ENCODE measurements at places on chromosomes 11 and 22.

GRCh38 chr11:123505546-123506299, 75.7 kb downstream of the GRAMD1B start:
- peaks cover 11% of the 10 kb centered on the region for H3K4me1 ChIP-seq
- no peaks in the 10 kb centered on the region for H3K36me3 ChIP-seq
- no peaks in the 10 kb centered on the region for H3K27me3 ChIP-seq
- no peak for DNase-seq
- H3K27ac ChIP-seq, result no peak overlapping the region

DNA sequence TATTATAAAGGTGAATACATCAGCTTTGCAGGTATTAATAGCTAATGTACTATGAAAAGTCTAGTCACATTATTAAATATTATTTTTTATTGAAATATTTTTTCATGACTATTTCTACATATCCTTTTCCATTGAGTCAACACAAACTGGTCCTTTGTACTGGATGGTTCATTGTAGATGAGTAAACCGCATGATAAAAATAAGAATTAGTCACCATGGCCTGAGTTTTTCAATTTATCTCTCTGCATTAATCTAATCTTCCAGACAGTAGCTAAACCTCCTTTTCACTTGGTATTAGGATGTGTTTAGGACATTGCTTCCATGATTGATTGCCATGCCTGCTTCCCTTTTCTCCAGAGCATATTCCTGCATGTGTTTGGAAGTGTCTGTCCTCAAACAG, 439.4 kb upstream of the ARHGAP42 start:
- no peak overlapping the region for H3K4me3 ChIP-seq
- no peak overlapping the region for H3K27ac ChIP-seq
- no peaks in the 10 kb centered on the region for H3K27me3 ChIP-seq
- no peaks in the 10 kb centered on the region for H3K36me3 ChIP-seq
- DNase-seq, result no peak

- no peak overlapping the region for H3K4me3 ChIP-seq
- peaks cover 3% of the 10 kb centered on the region for H3K27me3 ChIP-seq
- no peak for DNase-seq
These were observed 17.2 kb downstream of the CBX7 start for GRCh38 chr22:39135092-39135896.

- no peaks in the 10 kb centered on the region for H3K27me3 ChIP-seq
- DNase-seq, result no peak
- no peaks in the 10 kb centered on the region for H3K36me3 ChIP-seq
These were observed 883 bp upstream of the VPREB3 start for GRCh38 chr22:23754980-23755636.

GRCh38 chr11:122733318-122733717, 77.8 kb downstream of the UBASH3B start:
- H3K4me1 ChIP-seq, result peaks cover 14% of the 10 kb centered on the region
- no peak overlapping the region for H3K27ac ChIP-seq
- no peak overlapping the region for H3K4me3 ChIP-seq

GRCh38 chr11:2591805-2592204, 108.0 kb downstream of the KCNQ1OT1 start:
- H3K4me3 ChIP-seq, result no peak overlapping the region
- H3K27ac ChIP-seq, result no peak overlapping the region
- no peak for DNase-seq
- H3K4me1 ChIP-seq, result no peaks in the 10 kb centered on the region
- H3K27me3 ChIP-seq, result no peaks in the 10 kb centered on the region
- no peaks in the 10 kb centered on the region for H3K36me3 ChIP-seq

DNA sequence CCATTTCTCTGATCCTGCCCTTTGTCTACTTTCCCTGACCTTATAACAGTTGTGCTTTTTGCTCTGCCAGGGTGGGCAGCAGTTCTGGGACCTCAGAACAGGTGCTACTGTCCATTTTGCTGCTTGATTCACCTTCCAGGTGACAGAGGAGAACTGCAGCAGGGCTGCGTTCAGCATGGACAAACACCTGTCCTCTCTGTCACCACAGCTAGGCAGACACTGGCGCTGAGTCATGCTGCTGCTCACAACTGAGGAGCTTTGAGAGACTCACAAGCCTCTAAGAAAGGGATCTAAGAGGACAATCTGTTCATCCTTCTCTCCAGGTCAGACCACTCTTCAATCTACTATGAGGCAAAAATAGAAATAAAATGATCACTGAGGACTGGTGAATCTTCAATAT, 1144.5 kb upstream of the CCDC90B start:
- H3K4me3 ChIP-seq, result no peak overlapping the region
- no peaks in the 10 kb centered on the region for H3K27me3 ChIP-seq
- H3K27ac ChIP-seq, result no peak overlapping the region
- H3K4me1 ChIP-seq, result no peaks in the 10 kb centered on the region

DNA sequence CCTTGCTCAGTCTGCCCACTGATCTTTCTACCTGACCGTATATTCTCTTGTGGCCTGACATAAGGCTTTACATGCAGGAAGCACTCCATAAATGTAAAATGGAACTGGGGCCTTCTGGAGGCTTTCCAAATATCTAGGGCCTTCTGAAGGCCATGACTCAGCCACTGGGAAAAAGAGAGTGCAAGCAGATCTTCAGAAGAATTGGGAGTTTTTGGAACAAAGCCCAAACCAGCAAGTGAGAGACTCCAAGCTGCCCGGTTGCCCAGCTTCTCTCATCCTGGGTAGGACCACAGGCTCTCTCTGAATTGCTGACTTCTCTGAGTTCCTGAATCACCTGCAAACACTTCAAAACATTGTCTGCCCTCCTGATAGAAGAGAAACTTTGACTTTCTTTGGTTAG, 107.9 kb upstream of the BMAL1 start:
- no peak overlapping the region for H3K27ac ChIP-seq
- no peaks in the 10 kb centered on the region for H3K36me3 ChIP-seq
- no peaks in the 10 kb centered on the region for H3K27me3 ChIP-seq
- no peaks in the 10 kb centered on the region for H3K4me1 ChIP-seq
- H3K4me3 ChIP-seq, result no peak overlapping the region
- DNase-seq, result no peak

DNA sequence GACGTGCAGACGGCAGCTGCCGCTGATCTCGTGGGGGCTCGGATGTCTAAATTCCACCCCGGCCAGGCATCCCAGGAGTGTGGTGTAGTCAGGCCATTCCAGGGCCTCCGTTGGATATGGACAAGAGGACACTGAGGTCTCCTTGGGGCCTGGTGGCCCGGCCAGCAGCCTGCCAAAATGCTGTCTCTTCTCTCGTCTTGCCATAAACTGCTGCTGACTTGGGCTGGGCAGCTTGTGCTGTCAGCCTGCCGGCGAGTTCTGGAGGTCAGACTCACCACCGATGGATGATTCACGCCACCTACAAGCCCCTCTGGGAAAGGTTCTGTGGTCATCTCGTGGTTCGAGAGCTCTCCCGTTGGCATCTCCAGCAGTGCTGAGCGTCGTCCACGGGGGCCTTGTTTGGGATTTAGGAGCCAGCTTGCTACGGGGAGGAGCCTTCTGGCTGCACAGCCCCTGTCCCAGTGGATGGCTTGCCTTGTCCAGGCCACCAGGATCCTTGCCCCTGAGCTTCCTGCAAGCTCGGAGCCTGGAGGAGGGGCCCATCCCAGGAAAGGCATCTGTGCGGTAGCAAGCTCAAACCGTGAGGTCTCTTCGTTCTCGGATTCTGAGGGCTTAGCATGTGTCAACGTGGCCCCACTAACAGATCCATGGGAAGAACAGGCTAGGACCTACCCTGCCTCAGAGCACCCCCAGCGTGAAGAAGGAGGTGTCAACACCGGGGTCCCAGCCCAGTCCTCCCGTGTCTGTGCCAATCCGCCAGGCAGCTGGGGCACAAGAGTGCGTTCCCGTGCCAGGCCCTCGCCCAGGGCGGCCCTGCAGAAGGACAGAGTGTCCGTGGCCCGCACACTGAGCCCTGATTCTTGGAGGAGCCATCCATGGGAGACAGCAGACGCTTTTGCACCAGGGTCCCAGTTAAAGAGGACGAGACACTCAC, 1114.1 kb downstream of the BRD1 start:
- H3K36me3 ChIP-seq, result no peaks in the 10 kb centered on the region
- peaks cover 7% of the 10 kb centered on the region for H3K4me1 ChIP-seq
- no peaks in the 10 kb centered on the region for H3K27me3 ChIP-seq
- H3K4me3 ChIP-seq, result no peak overlapping the region
- no peak overlapping the region for H3K27ac ChIP-seq
- DNase-seq, result no peak

DNA sequence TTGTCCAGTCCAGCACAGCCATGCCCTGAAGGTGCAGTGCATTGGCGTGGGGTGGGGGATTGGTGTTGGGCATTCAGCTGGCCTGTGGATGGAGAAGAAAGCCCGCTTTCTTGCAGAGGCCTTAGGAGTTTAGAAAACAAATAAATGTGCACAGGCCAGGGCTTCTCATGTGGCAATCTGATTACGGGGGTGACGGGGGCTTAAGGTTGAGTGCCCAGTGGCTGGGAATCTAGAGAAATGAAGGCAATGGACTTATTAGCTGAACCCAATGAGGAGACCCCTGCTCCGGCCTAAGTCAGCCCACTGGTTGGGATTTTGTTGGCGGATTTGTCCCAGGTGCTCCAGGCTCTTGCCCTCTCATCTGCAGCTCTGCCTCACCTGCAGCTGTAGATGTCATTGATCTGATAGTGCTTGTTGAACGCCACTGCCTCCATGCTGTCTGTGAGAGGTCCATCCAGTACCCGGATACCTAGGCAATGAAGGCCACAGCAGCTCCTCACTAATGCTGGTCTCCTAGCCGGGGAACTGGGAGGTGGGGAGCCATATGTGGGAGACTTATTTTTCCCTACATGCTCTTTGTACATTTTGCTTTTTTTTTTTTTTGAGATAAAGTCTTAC, 6.2 kb downstream of the PCSK7 start:
- H3K4me3 ChIP-seq, result no peak overlapping the region
- H3K4me1 ChIP-seq, result peaks cover 7% of the 10 kb centered on the region
- H3K27ac ChIP-seq, result no peak overlapping the region
- no peaks in the 10 kb centered on the region for H3K27me3 ChIP-seq
- no peak for DNase-seq
- peaks cover 29% of the 10 kb centered on the region for H3K36me3 ChIP-seq

GRCh38 chr22:21762712-21763581, 27.4 kb upstream of the YPEL1 start:
- no peaks in the 10 kb centered on the region for H3K27me3 ChIP-seq
- H3K4me3 ChIP-seq, result no peak overlapping the region
- H3K36me3 ChIP-seq, result peaks cover 58% of the 10 kb centered on the region
- H3K27ac ChIP-seq, result no peak overlapping the region
- DNase-seq, result no peak
- H3K4me1 ChIP-seq, result no peaks in the 10 kb centered on the region

GRCh38 chr22:44489817-44490216, 8.2 kb downstream of the RTL6 start:
- H3K27ac ChIP-seq, result no peak overlapping the region
- peaks cover 25% of the 10 kb centered on the region for H3K36me3 ChIP-seq
- no peak for DNase-seq
- peaks cover 3% of the 10 kb centered on the region for H3K4me1 ChIP-seq
- H3K4me3 ChIP-seq, result no peak overlapping the region

DNA sequence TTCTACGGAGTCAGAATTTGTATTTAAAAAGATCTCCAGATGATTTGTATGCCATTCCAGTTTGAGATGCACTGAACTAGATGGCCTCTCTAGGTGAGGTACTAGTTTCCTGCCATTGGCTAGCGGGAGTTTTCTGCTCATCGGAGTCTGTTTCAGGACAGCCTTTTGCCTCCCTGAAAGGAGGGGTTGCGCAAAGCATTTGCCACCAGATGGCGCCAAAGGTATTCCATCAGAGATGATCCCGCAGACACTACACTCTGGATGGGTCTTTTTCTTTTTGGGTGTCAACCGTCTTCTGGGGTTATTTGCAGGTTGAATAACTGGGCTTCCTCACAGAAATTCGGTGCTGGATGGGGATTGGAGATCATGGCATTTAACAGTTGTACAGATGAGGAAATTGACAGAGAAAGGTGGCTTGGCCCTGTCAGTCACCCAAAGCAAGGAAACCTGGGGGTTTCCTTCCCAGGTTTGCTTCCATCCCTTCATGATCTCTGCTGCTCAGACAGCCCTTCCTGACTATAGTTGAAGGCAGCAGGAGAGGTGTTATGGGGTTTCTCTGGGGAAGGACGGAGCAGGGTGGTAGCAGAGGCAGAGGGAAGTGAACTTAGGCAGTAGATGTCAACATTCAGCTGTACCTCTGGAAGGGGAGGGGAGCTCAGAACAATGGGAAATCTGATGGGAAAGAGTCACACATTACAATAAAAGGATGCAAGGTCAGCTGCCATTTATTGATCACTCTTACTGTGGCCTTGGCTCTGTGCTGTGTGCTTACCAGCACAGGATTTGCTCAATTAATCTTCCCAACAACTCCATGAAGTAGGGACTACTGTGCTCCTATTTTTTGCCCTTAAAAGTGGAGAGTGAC, 81.6 kb downstream of the CCDC81 start:
- H3K27me3 ChIP-seq, result no peaks in the 10 kb centered on the region
- peaks cover 24% of the 10 kb centered on the region for H3K4me1 ChIP-seq
- peak overlapping the region; percentile 8 for H3K27ac ChIP-seq
- H3K4me3 ChIP-seq, result no peak overlapping the region
- DNase-seq, result peak; percentile 88

DNA sequence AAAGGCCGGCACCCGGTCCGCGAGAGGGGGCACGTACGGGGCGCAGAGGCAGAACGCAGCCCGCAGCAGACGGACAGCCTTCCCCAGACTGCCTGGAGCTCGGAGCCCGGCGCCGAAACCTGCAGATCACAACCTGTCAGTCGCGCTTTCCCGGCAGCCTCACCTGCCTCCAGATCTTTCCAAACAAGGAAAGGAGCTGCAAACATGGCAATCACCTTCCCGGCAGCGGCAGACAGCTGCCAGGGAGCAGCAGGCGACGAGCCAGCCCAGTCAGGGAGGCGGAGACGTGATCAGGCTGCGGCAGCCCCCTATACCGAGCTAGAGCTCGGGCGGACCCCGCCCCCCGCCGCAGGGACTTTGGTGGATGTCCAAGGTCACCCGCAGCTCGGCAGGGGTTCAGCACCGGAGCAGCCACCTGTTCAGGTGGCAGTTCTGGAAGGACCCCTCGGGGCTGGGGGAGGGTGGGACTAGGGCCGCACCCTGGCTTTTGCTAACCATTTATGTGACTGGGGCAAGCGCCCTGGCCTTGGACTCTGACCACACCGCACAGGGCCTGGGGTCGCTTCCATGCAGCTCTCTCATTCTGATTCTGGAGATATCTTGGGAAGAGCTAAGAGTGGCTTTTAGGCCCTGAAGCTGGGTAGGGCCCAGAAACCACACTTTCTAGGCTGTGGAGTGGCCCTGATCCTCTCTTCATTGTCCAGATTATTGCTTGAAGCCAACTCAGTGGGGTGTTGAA, 143.8 kb downstream of the NECTIN1 start:
- peak; percentile 9 for DNase-seq
- H3K36me3 ChIP-seq, result no peaks in the 10 kb centered on the region
- peaks cover 7% of the 10 kb centered on the region for H3K27me3 ChIP-seq
- H3K4me3 ChIP-seq, result peak overlapping the region; percentile 95

GRCh38 chr22:29804985-29805384, 33.1 kb downstream of the ASCC2 start:
- no peak overlapping the region for H3K27ac ChIP-seq
- no peaks in the 10 kb centered on the region for H3K27me3 ChIP-seq
- H3K36me3 ChIP-seq, result peaks cover 92% of the 10 kb centered on the region
- no peak overlapping the region for H3K4me3 ChIP-seq

GRCh38 chr11:70270877-70271648, 573 bp downstream of the PPFIA1 start:
- H3K27me3 ChIP-seq, result peaks cover 15% of the 10 kb centered on the region
- H3K27ac ChIP-seq, result no peak overlapping the region
- H3K4me3 ChIP-seq, result peak overlapping the region; percentile 92
- peak; percentile 51 for DNase-seq
- peaks cover 14% of the 10 kb centered on the region for H3K36me3 ChIP-seq

GRCh38 chr11:100855466-100856067, 168.5 kb downstream of the ARHGAP42 start:
- H3K4me3 ChIP-seq, result no peak overlapping the region
- peaks cover 6% of the 10 kb centered on the region for H3K4me1 ChIP-seq
- H3K27me3 ChIP-seq, result no peaks in the 10 kb centered on the region
- H3K27ac ChIP-seq, result no peak overlapping the region

Measured in neuronal stem cell (in vitro differentiated cells).